ENCODE measurements at places on chromosomes 5 and 9. TPM values are rescaled to one million over a fixed set of nuclear protein-coding genes. Genes with fewer than 3 reads are reported as not detected.

The IFNB1 gene
- not detected for total RNA-seq

- no peak for DNase-seq
Observed at GRCh38 chr5:119379096-119379495, 23.3 kb downstream of the TNFAIP8 start.

GRCh38 chr5:156815988-156816599 lies 34.0 kb upstream of the PPP1R2B start:
- peak; percentile 26 for DNase-seq

DNA sequence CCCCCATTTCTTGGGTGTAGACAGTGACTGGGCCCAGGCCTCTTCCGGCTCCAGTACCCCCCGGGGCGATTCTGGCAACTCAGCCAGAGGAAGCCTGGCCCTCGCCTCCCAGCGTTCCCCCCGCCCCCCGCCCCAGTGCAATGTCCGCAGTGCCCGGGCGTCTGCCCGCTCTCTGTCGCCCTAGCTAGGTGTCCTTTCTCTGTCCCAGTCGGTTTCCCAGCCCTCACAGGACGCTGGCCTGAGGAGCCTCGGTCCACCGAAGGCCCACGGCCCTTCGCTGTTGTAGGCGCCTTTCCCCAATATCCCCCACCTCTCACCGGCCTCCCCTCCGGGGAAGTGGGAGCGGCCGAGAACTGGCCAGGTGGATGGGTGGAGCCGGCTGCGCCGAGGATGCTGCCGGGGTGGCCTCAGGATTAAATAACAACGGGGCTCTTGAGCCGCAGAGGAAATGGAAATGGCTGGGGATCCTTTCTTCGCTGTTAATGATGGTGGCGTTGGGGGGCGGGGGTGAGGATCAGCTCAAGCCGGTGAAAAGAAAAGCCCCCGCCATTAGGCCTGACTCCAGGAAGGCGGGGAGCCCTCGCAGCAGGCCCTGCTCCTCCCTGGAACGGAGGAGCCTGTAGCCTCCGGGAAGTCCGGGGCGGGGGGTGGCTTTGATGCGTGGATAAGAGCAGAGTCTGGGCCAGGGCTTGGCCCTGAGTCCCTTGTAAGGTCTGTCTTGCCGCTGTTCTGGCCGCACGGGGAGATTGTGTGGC lies 1.1 kb upstream of the SPRY4 start:
- peak; percentile 80 for DNase-seq

Data from LHCN-M2 (cell line).